ENCODE measurements at places on chromosomes 16 and 17.

- DNase-seq, result no peak
Measured at GRCh38 chr17:31515267-31515666, 123.8 kb downstream of the RAB11FIP4 start.

GRCh38 chr16:782766-783403, 5.3 kb downstream of the RPUSD1 start:
- DNase-seq, result no peak

GRCh38 chr17:36545465-36546417, 1.0 kb downstream of the GGNBP2 start:
- peak; percentile 99 for DNase-seq

DNA sequence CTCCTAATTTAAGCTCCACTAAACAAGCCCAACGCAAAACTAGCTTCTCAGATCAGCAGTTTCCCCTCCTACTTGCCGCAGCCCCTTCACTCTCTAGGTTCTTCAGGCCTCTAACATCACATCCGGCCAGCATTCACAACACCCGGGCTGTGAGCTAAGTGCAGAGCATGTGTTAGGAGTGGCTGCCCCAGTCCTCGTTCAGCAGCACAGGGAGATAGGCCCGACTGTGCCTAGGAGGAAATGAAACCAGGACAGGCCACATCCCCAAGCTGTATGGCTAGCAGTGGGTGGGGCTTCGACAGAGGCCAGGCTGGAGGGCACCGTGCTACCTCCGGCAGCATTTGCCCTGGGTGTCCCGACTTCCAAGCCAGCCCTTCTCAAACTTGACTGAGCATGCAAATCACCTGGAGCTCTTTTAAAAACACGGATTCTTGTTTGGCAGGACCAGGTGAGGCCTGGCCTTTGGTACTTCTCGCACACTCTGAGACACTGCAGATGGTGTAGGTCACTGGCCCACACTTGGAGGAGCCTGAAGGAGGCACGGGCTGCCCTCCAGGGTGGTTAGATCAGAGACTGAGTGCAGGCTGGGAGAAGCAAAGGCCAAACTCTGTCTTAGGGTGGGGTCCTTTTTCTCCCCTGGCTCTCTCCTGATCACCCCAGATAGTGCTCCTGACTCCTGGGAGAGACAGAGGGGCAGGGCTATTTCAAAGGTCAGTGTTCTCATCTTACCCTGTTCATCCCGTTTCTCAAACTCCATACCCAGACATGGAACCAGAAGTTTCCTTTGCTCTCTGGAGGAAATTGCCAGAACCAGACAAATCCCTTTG, 202.0 kb downstream of the C16orf78 start:
- peak; percentile 68 for DNase-seq

DNA sequence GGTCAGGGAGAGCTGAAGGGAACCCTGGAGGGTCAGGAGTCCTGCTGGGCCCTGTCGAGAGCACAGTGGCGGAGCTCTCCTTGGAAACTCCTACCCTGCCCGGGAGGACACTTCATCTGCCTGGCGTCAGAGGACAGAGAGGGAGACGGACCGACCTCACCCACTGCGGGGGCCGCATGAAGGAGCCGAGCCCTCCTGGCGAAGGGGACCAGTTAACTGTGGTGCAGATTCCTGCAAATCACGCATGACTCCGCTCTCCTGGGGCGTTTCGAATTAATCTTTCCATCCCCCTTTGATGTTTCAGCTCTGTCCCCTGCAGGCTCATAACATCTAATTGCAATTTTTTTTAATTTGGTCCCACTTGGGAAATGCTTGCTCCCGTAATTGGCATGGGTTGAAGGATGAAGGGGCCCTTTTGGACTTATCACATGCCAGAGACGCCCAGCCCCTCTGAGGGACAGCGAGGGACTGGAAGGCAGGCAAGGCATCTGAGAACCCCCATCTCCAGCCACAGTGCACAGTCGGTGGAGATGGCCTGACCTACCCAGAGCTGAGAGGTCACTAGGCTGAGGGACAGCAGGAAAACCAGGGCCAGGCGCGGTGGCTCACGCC, 26.5 kb downstream of the RPH3AL start:
- no peak for DNase-seq

DNA sequence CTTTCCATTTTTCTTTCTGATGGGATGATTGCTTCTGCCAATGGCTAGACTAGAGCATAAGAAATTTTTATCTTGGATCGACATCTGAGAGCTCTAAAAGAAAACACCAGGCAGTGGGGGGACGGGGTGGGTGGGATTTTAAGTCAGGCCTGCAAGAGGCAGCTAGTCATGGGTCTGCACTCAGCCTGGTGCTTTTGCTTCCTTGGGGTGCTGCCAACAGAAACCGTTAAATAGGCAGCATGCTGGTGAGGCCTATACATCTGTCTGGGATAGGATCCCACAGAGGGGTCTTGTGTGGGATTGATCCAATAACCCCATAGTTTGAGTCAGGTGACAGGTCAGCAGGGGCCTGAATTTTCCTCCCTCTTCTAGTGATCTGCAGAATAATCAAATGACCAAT, 26.9 kb downstream of the ZNRF1 start:
- DNase-seq, result peak; percentile 66

- DNase-seq, result no peak
Measured at GRCh38 chr17:21157586-21158370, 31.0 kb downstream of the DHRS7B start.

GRCh38 chr17:4220655-4221054, 43.1 kb downstream of the ANKFY1 start:
- DNase-seq, result no peak

DNA sequence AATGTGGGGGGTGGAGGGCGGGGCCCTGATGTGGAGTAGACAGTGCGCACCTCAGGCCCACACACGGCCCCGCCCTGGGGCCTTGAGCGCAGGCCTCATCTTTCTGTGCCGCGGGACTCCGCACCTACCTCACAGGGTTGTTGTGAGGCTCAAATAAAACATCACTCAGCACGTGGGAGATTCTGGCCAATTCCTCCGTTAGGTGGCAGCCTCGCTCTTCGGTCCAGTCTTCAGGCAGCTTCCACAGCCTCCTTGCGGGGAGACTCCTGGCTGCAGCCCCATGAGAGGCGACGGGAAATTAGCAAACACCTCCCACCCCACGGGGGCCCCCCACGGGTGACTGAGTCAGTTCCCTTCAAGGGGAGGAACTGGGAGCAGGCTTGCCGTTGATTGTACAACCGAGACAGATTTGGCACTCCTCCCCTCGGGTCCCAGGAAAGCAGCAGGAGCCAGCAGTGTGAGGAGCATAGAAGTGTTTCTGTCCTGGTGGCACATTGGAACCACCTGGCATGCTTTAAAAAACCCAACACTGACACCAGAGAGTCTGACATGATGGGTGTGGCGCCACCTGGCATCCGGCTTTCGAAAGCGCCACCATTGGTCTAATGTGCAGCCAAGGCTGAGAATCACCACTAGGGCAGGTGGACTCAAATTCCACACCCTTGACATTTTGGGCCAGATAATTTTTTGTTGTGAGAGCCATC, 7.6 kb downstream of the MRM1 start:
- peak; percentile 60 for DNase-seq

- no peak for DNase-seq
Measured at GRCh38 chr16:81123092-81123852, 27.1 kb upstream of the GCSH start.

DNA sequence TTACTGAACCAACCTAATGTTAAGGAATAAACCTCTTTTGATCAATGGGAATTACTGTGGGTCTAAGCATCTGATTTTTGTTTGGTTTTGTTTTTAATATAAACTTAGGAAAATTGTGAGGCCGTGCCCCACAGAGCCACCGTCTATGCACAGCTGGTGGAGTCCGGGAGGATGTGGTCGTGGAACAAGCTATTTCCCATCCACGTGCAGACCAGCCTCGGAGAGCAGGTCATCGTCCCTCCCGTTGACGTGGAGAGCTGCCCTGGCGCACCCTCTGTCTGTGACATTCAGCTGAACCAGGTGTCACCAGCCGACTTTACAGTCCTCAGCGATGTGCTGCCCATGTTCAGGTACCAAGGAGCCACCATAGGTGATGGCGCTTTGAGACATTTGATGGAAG, 28.4 kb downstream of the PRMT7 start:
- no peak for DNase-seq

GRCh38 chr16:35506018-35506897, 2046.8 kb downstream of the TP53TG3F start:
- DNase-seq, result no peak

DNA sequence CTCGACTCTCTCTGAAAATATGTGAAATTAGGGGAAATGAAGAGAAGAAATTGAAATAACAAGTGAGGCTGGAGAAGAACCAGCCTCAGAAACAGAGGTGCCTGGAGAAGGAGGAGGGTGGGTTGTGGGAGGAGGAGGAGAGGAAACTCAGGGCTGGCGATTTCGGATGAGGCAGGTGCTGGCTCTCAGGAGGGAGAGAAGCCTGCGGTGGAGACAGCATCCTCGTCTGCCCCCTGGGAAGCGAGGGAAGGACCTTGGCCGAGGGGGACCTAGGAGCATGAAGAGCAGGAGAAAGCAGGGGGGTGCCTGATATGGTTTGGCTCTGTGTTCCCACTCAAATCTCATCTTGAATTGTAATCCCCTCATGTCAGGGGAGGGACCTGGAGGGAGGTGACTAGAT, 264.7 kb upstream of the TNRC6C start:
- no peak for DNase-seq

GRCh38 chr16:8600144-8600775, 9.9 kb upstream of the TMEM114 start:
- peak; percentile 86 for DNase-seq

GRCh38 chr17:50539762-50540559, 7.0 kb upstream of the SPATA20 start:
- no peak for DNase-seq

Measured in lung (tissue), 17 donors.